ENCODE measurements at places on chromosomes 13 and 19. TPM values are rescaled to one million over a fixed set of nuclear protein-coding genes. Genes with fewer than 3 reads are reported as not detected.
A peak's percentile ranks its signal among the peaks of the same experiment; 100 is the strongest.

- peak; percentile 91 for DNase-seq
Measured at GRCh38 chr19:49338691-49339300, 3.6 kb downstream of the CD37 start.

DNA sequence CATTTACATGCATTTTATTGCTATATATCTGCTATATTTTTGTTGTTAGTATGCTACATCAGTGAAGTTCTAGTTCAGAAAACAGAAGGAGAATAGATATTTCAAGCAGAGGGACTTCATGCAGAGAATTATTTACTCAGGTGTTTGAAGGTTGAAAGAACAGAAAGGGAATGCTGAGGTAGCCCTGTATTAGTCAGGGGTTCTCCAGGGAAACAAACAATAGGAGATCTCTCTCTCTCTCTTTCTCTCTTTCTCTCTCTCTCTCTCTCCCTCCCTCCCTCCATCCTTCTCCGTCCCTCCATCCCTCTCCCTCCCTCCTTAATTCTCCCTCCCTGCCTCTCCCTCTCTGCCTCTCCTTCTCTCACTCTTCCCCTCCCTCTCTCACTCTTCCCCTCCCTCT, 114.3 kb upstream of the TDRD3 start:
- DNase-seq: no peak

GRCh38 chr19:46972311-46972710, 47.3 kb upstream of the NPAS1 start:
- no peak for DNase-seq

- no peak for DNase-seq
Measured at GRCh38 chr19:45889210-45889885, 3.4 kb upstream of the IRF2BP1 start.

- no peak for DNase-seq
Measured at GRCh38 chr19:36797786-36798108, 25.1 kb upstream of the ZNF850 start.

DNA sequence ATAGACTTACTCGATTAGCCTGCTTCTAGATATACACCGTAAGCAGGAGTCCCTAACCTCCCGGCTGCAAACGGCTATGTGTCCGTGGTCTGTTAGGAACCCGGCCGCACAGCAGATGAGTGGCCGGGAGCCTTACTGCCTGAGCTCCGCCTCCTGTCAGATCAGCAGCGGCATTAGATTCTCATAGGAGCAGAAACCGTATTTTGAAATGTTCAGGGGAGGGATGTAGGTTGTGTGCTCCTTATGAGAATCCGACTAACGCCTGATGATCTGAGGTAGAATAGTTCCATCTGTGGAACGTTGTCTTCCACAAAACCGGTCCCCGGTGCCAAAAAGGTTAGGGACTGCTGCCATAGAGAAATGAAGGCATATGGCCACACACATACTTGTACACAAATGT, 1491.9 kb downstream of the SLITRK5 start:
- DNase-seq: no peak

- DNase-seq: no peak
Measured at GRCh38 chr13:22076658-22077057, 405.8 kb downstream of the FGF9 start.

Gene CRB3
- total RNA-seq: 1.3 TPM

DNA sequence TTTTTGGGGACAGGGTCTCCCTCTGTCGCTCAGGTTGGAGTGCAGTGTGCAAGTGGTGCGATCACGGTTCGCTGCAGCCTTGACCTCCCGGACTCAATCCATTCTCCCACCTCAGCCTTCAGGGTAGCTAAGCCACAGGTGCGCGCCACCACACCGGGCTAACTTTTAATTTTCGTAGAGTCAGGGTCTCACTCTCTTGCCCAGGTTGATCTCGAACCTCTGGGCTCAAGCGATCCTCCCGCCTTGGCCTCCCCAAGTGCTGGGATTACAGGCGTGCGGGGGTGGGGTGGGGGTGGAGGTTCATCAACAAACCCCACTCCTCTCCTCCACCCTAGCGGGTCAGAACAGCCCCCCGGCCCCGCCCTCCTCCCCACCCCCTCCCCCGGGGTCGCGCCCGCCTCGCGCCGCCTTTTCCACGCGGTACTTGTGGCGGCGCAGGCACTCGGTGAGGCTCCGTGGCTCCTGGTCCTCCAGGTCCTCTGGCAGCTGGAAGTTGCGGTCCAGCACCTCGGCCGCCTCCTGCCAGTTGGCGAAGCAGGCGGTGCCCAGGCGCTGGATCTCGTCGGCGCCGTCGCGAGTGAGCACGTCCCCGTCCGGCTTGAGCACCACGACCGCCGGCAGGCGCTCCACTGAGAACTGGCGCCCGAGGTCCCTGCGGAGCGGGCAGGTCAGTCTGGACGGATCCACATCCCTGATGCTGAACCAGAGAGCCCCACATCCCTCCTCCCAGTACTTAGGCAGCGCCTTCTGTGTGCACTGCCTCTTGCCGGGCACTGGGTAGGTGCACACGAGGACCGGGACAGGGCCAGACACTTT, 5.2 kb downstream of the NXNL1 start:
- DNase-seq: no peak

GRCh38 chr13:94503851-94504250, 24.4 kb upstream of the DCT start:
- no peak for DNase-seq

DNA sequence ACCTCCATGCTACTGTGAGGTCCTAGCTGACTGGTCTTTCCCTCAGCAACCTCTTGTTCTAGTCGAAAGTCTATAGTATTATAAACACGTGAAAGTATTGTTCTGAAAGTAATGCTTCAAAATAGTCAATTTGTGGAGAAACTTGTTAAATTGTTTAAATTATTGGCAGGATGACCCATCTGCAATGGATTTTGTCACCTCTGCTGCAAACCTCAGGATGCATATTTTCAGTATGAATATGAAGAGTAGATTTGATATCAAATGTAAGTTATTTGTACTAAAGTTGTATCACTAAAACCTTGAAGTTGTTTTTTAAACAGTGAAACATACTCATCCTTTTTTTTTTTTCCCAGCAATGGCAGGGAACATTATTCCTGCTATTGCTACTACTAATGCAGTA, 25.9 kb downstream of the UBA2 start:
- no peak for DNase-seq

Gene ATP7B
- total RNA-seq: 8.1 TPM

- no peak for DNase-seq
Measured at GRCh38 chr19:33375156-33375836, 1.8 kb downstream of the CEBPG start.

Gene VAV1
- total RNA-seq: 4.6 TPM

Gene RNF17
- not detected for total RNA-seq

- DNase-seq: peak; percentile 77
Measured at GRCh38 chr19:46840498-46840942, 10.1 kb downstream of the AP2S1 start.

DNA sequence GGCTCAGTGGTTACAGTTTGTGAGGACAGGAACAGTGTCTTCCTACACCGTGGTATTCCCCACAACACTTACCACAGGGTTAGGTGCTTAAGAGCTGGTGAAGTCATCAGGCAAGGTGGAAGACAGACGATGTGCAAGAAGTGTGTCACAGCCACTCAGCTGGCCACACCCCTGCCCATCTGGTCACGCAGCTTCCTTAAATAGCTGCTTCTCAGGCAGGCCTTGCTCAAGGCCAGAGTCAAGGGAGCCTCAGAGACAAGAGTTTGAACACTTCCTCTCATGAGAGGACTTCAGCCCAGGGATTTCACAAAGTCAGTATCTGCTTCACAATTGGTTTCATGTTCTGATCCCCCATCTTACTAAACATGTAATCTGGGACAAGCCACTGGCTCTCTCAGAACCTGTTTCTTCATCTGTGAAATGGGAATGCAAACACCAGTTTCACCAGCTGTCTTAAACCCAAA, 80.3 kb upstream of the FRY start:
- DNase-seq: peak; percentile 72

GRCh38 chr19:38656171-38656981, 8.9 kb downstream of the ACTN4 start:
- DNase-seq: no peak

GRCh38 chr19:32373585-32374295, 28.3 kb downstream of the ZNF507 start:
- no peak for DNase-seq

DNA sequence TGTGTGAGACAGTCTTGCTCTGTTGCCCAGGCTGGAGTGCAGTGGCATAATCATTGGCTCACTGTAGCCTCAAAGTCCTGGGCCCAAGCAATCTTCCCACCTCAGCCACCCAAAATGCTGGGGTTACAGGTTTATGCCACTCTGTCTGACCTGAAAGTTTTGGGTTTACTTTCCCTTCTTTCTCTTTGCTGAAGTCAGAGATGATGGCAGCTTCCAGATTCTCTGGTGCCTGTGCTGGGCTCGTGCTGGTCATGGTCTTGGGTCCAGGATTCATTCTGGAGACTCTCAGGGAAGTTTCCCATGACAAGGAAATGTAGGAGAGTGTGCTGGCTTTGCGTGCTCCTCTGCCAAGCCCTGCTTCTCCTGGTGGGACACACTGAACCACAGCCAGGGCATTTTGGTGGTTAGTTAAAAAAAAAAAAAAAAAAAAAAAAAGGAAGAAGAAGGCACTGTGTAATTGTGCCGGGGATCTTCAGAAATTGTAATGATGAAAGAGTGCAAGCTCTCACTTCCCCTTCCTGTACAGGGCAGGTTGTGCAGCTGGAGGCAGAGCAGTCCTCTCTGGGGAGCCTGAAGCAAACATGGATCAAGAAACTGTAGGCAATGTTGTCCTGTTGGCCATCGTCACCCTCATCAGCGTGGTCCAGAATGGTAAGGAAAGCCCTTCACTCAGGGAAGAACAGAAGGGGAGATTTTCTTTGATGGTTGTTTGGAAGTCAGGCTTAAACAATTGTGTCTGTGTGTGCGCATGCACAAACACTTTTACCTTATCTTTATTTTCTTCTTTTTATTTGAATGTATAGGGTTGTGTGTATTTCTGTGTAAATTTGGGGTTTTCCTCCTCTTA, at the start of gene ALOX5AP:
TSS of gene ALOX5AP (plus strand) at position 519 of the 847 bp plus-strand sequence. CDS start at position 582, 63 bp downstream.
- DNase-seq: no peak

Gene ZNF420
- 14.3 TPM for total RNA-seq

Gene SIN3B
- 23.9 TPM for total RNA-seq

GRCh38 chr13:69283301-69283700, 824.3 kb upstream of the ATXN8OS start:
- no peak for DNase-seq
